Spinal cord (tissue), 10 donors: ENCODE measurements at places on chromosomes 12 and 14. TPM values are rescaled to one million over a fixed set of nuclear protein-coding genes. Genes with fewer than 3 reads are reported as not detected.

CLEC4D gene
- total RNA-seq = 0.06 TPM

NRIP2 gene
- total RNA-seq = 3.4 TPM

DPPA3 gene
- not detected for total RNA-seq

OR6J1 gene
- total RNA-seq = 0.06 TPM

CCND2 gene
- total RNA-seq = 127 TPM

IL25 gene
- not detected for total RNA-seq

NXPH4 gene
- total RNA-seq = 12.0 TPM

NRXN3 gene
- total RNA-seq = 21.9 TPM

STRN3 gene
- 72.7 TPM for total RNA-seq
